Stimulated activated CD4-positive, alpha-beta T cell treated with anti-CD3 and anti-CD28 coated beads, Interleukin-1b, Interleukin-23, amount 100 ng/mL, for 24 hours (primary cell): ENCODE measurements at places on chromosomes 5 and 9.

GRCh38 chr5:124538191-124538590, 208.2 kb downstream of the ZNF608 start:
- no peak for DNase-seq

DNA sequence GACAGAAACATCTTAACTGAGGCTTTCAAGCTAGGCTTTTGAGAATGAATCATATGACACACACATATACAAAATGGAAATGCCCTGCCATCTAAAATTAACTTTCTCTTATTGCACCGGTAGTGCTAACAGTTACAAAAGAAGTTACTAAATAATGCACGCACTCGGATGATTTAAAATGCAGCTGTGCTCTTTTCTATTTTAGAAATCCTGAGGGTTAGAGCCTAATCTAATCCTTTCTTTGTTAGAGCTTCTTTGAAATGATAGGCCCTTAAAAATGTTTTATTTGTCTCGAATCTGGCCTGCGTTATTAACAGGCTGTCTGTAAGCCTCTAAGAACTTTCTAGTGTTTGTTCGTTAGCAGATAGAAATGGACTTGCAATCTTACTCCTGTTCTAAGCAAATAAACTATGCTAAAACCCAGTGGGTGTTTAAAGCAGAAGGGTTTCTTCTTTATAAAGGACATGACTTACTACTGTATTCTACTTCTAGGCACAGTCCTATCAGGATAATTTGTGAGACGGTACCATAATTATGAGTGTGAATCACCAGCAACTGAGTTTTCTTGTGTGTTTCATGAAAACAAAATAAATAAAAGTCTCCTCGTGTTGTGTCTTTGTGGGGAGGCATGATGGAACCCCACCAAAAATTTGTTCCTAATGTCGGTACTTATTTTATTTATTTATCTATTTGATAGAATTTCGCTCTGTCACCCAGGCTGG, 69.2 kb upstream of the MYO10 start:
- DNase-seq, result no peak

- no peak for DNase-seq
These were observed 42.3 kb upstream of the DAPK1 start for GRCh38 chr9:87455407-87455806.

DNA sequence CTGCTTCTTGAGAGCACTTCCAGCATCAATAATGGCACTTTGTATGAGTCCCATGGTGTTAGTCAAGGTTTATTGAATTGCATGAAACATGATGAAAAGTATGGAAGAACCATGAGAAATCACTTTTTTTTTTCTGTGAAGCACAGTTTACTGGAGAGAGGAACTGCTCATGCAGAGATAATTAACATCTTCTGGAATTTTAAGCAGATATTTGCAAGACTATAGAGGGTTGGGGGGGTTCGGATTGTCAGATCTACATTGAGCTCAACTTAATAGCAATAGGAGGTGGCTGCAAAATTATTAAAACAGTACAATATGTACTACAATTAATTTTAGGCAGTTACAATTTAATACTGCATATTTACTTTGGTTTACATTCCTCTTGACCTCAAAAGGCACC, 204.4 kb upstream of the CDH10 start:
- no peak for DNase-seq

GRCh38 chr9:132993511-132993939, 15.0 kb downstream of the GFI1B start:
- DNase-seq, result no peak

GRCh38 chr9:17025281-17025680, 109.6 kb upstream of the CNTLN start:
- no peak for DNase-seq

- DNase-seq, result no peak
These were observed 5.9 kb downstream of the FKBP15 start for GRCh38 chr9:113215132-113215531.

- no peak for DNase-seq
These were observed 81.9 kb downstream of the MED27 start for GRCh38 chr9:131997779-131998178.

DNA sequence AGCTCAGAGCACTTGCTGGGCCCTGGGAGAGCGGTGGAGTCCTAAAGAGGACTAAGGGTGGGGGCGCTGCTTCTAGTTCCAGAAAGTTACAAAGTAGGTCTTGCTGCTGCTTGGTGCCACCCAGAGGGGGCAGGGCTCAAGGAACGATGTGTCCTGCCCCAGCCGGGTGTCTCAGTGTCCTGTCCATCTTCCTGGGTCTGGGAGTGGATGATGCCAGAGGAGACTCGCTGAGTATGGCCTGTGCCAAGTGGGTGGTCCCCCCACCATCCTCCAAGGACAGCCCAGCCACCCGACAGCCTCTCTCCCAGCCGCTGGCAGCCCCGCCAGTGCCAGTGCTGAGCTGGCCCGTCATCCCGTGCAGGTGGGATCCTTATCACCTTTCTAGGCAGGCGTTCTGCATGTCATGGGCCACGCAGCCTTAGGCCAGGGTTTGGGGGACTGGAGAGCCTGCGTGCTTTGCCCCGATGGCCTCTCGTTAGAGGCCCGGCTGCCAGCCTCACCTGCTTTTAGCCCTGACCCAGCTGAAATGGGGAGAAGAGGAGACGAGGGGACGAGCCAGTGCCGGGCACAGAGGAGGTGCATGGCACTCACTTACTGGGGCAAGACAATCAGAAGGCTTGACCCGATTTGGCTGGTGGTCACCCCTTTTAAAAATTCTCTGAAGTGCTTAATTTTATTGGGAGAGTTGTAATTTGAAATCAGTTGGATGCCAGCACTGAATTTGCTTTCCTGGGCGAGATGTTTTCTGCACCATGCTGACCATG, 5.6 kb downstream of the WNK2 start:
- no peak for DNase-seq

GRCh38 chr9:112033237-112034215, 136.9 kb downstream of the UGCG start:
- no peak for DNase-seq

DNA sequence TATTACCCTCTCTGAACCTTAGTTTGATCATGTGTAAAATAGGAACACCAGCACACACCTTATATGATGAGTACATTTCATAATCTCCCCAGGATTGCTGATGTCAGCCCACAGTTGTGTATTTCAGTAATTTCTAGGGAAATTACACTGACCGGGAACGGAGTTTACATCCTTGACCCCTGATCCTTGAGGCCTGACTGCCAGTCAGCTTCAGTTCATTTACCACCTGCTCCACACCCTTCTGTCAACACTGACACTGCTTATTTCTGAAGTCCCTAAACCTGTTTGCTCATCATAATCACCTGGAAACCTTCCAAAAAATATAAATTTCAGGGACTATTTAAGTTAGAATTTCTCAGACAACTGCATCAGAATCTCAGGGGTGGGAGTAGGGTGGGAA, 55.3 kb downstream of the ZNF622 start:
- no peak for DNase-seq

GRCh38 chr9:119453980-119454379, 84.7 kb upstream of the BRINP1 start:
- no peak for DNase-seq

GRCh38 chr5:168528521-168529373, at the start of gene FBLL1:
FBLL1 (plus strand) TSS chr5:168529305; CDS start chr5:168529505, 200 bp downstream.
- no peak for DNase-seq

DNA sequence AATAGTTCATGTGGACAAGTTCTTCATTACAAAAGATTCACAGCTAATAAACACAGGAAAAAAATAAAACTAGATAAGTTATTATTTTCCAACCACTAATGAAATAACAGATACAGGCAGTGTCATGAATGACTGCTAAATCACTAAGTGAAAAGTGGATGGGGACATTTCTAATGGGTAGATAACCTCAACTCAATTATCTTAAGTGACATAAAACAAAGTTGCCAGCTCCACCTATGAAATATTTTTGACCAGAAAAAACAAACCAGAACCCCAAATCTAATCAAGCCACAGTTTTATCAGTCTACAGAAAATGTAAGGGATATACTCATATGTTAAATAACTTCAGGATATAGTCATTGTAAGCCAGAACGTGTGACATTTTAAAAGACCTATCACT, 74.4 kb downstream of the AGTPBP1 start:
- DNase-seq, result no peak

DNA sequence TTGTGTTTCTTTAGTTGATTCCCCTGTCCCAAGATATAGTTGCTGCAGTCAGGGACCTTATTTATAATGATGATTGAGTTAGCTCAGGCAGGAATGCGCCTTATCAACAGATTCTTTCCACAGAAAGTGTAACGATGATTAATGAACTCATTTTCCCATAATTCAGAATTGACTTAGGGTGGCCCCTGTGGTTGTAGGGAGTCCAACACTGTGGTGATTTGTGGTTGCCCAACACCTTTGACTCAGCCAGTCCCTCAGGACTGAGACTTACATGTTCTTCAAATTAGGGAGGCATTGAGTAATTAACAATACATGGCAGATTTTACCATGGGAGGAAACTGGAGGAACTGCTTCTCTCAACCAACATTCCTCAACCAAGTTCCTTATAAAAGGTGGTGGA, 221.9 kb downstream of the GABRG2 start:
- no peak for DNase-seq

DNA sequence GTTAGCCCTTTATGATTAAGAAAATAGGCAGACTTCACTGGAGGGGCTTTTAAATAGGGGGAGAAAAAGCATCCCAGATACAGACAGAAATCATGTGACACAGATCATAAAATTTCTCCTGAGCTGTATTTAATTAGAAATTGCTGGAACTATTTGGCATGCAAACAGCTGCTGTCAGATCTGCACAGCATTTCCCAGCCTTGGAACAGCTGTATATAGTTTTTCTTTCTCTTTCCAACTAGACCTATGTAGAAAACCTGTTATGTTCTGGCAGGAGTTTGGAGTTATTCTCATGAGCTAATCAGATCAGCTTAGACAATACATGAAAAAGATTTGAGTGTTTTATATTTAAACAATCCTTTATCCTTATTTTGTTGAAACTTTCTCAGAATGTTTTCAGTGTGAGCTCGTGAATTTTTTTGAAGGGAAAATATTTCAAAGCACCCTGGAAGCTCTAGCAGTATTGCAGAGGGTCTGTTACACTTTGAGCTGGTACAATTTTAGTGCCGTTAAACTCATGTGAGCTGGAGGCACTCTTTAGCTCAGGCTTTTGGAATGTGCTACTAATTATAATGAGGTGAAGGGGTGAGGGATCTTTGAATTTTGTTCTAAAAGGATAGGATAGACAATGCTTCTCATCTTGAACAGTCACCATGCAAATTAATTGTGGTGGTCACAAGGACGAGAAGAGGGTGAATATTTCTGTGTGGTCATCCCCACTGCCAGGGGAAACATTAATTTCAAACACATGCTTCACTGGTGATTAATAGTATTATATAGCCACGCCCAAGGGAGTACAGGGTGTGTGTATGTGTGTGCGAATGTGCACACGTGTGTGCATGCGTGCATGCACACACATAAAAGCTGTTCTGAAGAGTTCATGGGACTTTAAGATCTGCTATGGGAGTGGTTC, 239.4 kb upstream of the FBXL7 start:
- DNase-seq, result no peak

- no peak for DNase-seq
These were observed 92.4 kb downstream of the KCNT1 start for GRCh38 chr9:135794361-135794885.

- no peak for DNase-seq
These were observed 84.9 kb downstream of the PRELID2 start for GRCh38 chr5:145750199-145750598.
